ENCODE measurements at places on chromosomes 6 and 20.

- no peak for DNase-seq
These were observed 73.4 kb upstream of the RAB32 start for GRCh38 chr6:146470091-146470770.

- no peak for DNase-seq
These were observed 256.7 kb downstream of the PKHD1 start for GRCh38 chr6:51830666-51831065.

DNA sequence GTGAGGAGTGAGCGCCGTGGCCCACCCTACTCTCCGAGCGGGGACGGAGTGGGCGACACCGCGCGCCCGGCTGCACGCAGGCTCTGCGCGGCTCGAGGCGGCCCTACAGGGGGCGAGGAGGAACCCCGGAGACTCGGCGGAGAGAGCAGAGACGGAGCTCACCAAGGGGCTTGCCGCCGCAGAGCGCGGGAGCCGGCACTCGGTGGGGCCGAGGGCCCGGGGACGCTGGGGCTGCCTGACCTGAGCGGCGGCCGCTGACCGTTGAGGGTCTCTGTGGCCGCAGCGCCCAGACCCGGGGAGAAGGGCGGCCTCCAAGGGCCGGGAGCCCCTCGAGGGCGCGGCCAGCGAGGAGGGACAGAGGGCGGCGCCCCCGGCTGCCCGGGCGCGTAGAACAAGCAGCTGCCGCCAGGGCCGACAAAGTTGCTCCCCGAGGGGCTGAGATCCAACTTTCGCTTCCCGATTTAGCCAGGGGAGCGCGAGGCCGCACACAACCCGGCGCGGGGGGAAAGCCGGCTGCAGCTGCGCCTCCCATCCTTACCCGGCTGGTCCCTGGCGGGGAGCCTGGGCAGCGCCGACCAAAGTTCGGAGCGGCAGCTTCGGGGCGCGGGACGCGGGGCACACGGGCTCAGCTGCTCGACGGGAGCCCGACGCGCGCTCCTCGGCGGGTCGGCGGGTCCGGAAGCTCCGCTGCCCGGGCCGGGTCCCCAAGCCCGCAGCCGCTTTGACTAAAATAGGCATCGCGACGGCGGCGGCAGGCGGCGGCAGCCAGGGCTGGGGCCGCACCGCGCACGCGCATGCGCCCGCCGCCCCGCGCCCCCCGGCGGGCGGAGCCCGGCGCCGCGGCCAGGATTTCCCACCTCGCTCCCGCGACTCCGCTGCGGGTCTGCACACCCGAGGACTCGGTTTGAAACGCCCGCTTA, 43.1 kb downstream of the POPDC3 start:
- peak; percentile 64 for DNase-seq

- no peak for DNase-seq
These were observed 5.8 kb upstream of the ABHD16B start for GRCh38 chr20:63855363-63856097.

DNA sequence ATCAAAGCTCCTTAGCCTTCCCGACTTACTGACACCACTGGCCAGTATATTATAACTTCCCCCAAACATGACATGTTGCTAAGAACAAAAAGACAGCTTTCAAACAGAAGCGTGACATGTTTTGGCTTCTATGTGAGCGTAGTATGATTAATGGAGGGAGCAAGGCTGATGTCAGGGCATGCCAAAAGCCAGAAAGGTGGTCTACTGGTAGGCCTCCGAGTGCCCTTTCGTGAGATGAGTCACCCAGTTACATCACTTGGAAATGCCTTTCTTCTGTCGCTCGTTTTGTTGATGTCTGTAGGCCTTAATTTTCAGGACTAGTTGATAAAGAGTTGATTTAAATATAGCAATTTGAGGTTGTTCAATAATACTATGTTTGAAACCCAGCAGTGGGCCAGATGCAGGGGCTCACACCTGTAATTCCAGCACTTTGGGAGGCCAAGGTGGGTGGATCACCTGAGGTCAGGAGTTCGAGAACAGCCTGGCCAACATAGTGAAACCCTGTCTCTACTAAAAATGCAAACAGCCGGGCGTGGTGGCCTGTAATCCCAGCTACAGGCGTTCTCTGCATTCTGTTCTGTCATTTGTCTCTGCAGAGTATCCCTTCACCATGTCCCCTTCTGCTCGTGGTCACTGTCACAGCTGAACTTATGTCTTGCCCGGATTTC, 53.3 kb downstream of the CNKSR3 start:
- peak; percentile 28 for DNase-seq

- no peak for DNase-seq
These were observed 107.9 kb upstream of the PREP start for GRCh38 chr6:105510746-105511145.

DNA sequence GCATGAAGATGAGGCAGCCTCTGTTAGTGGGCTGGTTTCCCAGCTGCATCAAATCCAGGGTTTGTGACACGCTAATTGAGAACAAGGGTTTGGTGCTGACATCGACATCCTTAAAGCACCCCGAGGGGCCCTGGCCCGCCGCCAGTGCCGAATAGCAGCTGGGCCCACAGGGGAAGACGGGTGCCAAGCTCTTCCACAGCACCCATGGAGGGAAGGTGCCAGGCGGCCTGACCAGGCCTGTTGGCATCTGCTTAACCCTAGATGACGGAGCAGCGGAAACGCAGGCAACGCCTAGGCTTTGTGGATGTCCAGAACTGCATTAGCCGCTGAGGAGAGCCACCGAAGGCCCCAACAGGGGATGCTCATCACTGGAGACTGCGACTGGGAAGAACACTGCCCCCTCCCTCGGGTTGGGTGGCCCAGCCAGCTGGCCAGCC, 16.0 kb downstream of the UQCC2 start:
- DNase-seq, result no peak

DNA sequence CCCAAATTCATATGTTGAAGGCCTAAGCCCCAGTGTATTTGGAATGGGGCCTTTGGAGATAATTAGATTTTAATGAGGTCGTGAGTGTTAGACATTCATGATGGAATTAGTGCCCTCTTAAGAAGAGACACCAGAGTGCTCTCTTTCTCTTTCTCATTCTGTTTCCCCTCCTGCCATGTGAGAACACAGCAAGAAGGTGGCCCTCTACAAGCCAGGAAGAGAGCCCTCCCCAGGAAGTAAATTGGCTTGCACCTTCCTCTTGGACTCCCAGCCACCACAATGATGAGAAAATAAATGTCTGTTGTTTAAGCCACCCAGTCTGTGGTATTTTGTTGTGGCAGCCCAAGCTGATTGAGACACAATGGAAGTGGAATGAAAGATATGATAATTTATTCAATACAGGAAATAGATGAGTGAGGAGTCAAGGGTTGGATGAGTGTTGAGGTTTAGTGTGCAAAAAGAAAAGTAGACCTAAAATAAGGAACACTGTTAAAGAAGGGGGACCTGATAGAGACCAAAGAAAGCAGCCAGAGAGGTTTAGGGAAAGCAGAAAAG, 25.9 kb upstream of the ATXN1 start:
- DNase-seq, result no peak

DNA sequence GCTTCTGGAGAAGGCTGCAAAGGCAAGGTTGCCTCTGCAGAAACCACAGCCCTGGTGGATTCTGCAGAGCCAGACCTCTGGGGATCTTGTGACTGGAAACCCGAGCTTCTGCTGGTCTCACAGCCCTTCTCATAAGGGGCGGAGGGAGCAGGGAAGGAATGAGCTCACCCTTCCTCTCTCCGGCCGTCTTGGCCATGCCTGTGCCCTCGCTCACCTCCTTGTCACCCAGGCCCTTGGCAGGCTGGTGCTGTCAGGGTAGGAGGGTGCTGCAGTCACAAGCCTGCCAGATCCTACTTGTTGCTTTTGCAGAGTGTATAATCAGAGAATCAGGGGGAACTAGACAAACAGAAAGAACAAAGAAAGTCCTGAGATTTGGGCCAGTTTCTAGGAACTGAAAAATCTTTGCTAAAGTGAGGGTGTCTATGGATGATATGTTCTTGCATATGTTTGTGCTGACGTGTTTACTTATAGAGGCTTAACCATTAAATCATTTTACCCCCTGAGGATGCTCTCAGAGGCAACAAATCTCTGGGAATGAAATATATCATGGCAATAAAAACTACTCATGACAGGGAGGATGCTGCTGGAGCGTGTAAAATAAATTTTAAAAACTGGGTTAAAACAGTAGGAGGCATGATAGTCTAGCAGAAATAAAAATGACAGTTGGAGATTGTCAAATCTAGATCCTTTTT, 244.9 kb upstream of the SOX4 start:
- DNase-seq, result no peak

DNA sequence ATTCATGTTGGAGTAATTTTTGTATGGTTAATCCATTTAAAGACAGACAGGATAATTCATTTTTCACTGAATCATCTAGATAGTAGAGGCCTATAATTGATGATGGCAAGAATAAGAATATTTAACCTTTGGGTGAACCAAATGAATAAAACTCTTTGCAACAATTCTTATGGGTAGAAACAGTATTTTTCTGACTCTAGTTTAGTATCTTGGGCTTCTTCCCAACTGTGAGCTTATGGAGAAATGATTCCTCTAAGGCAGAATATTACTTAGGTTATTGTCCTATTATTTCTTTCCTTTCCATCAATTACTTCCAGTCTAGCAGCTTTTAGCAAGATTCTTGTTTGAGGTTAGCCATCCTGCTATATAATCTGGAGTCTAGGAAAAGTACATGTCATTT, 734.9 kb upstream of the FLRT3 start:
- no peak for DNase-seq

DNA sequence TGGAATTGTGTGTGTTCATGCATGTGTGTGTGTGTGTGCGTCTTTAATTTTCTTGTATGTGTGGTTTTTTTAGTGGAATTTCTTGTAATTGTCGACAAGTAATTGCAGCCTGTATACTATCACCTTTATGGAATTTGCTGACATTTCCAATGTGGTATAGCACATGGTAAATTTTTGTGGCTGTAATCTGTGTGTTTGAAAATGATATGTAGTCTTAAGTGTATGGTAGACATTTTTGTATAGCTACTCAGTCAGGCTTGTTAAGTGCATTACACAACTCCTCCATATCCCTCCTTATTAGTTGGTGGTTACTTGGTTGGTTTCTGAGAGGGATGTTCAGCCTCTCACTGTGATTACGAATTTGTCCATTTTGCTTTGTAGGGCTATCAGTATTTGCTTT, 384.5 kb upstream of the HSF2 start:
- no peak for DNase-seq

GRCh38 chr6:33610067-33610466, 11.1 kb upstream of the ITPR3 start:
- DNase-seq, result no peak

GRCh38 chr6:170136541-170137175, 154.2 kb downstream of the DLL1 start:
- no peak for DNase-seq

- peak; percentile 16 for DNase-seq
These were observed 91.7 kb downstream of the CLIC5 start for GRCh38 chr6:45923831-45924391.

DNA sequence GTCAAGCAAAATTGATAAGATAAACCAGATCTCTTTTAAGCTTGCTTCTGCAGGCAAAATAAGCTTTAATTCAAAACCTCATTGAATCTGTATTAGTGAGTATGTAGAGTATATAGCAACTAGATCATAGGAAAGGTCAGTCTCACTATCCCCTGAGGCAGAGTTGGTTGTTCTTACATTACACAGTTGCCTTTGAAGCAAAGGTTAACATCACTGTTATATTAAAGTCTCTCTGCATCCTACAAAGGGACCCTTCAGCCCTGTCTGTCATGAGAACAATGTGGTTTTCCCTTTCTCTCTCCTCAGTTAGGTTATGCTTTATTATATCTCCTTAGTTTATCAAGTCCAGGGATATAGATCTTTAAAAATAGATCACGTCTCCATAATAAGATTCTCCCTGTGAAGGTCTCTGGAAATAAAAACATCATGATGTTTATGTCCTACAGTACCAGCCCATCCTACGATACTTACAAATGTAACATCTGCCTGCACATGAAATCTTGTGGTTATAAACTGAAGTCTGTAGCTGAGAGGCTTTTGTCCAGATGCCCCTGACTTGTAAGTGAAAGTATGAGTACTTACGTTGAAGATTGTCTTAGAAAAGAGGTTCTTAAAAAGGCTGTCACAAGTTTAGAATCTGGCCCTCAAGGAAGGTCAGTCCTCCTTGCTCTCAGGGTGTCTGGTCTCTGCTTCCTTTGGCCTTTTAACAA, 103.6 kb downstream of the VIP start:
- no peak for DNase-seq

DNA sequence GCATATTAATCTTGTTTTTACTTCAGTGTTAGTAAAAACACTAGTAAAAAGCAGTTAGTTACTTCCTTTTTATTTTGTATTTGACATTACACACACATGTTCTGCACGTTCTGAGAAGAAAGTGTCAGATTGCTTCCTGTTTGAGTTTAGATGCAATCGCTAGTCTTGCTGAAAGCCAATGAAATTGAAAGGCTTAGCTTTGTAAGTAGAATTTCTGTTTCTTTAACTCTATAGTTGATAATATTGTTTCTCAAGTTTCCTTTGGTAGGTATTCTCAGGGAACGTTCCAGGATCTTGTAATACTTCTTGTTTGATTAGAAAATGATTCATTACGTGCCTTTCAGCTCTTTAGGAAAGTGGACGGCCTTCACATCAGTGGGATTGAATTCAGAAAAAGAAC, 55.0 kb downstream of the CDKAL1 start:
- DNase-seq, result no peak

- DNase-seq, result no peak
These were observed 273.9 kb upstream of the RNF217 start for GRCh38 chr6:124688369-124688768.

- no peak for DNase-seq
These were observed at the start of gene FGD2 for GRCh38 chr6:37005061-37005810. FGD2 (plus strand) TSS chr6:37005655; CDS start chr6:37005818, 163 bp downstream.

GRCh38 chr6:53691667-53692133, 26.1 kb upstream of the KLHL31 start:
- DNase-seq, result no peak

GRCh38 chr6:122640366-122640765, 30.2 kb downstream of the PKIB start:
- DNase-seq, result no peak

Measured in RWPE1 (cell line).